Non-pigmented ciliary epithelial cell (primary cell): ENCODE measurements at places on chromosomes 4 and X.

- DNase-seq, result no peak
Observed at GRCh38 chr4:79083406-79084010, 144.3 kb upstream of the PAQR3 start.

DNA sequence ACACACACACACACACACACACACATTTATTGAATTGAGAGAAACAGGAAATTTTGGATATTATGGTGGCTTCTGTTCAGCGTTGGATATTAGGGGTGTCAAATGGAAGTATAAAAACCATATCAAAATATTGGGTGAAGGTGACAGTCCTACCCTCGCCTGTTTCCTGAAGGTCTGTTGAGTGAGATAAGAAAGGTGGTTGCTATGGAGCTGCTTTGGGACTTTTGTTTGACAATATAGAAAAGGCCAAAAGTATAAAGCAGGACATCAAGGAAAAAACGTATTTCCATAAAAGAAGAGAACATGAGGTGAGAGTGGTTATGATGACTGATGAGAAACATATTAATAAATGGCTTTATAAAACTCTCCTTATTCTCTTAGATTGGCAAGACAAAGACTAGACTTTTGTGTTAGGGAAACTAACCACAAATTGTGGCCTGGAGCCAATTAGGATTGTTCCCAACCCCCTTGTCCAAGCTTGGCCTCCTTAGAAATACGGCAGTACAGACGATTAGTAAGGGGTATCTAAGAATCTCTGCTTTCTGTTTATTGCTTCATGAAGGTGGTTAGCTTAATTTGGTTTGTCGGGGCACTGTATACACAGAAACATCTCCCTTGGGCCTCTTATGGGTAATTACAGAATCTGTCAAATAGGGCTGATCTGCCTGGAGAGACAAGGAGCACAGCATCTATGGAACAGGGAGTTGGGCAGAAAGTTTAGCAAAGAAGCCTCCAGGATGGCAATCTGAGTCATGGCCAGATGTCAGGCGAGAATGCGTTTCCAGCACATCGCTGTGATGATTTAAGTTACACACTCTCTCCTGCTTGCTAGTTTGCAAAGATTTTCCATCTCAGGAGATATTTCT is 198.0 kb downstream of the CBR4 start:
- DNase-seq, result no peak

- DNase-seq, result no peak
Observed at GRCh38 chr4:177281351-177281909, 28.2 kb upstream of the NEIL3 start.

- DNase-seq, result no peak
Observed at GRCh38 chr4:168197926-168198325, 105.6 kb downstream of the ANXA10 start.

GRCh38 chr4:104451573-104451972 is 43.1 kb downstream of the CXXC4 start:
- no peak for DNase-seq

- DNase-seq, result no peak
Observed at GRCh38 chrX:118588715-118589114, 93.1 kb downstream of the DOCK11 start.

DNA sequence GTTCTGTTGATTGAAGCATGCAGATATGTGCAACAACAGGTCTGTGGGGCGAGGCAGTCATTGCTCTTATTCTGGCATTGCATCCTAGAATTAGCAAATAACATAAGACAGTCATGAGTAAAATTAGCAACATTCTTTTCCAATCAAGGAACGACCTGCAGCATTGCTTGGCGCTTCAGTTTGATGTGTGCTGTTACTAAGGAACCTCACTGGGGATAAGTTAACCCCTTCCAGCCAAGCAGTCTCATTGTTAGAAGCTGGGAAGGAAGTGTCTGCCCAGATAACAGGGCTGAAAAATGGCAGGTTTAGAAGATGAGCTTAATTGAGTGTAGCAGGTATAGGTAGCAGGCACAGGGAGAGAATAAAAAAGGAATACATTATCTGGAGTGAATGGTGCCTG is 55.4 kb downstream of the RBM46 start:
- no peak for DNase-seq

DNA sequence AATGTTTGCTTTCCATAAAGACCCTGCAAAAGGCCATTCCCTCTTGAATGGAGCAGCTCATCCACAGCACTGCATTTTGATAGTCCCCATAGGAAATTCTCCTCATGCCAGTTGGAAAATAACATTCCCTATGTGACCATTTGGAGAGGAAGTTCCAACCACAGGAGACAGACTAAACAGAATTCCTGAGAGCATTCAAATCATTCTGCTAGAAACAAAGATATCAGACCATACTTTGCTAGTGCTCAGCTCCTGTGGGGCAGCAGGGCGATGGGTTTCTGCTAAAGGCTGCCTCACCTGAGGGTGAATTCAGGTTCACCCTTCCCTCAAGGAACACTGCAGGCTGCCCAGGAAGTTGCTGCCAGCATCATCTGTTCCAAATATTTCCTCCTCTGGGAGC is 58.8 kb downstream of the LNX1 start:
- peak; percentile 23 for DNase-seq

DNA sequence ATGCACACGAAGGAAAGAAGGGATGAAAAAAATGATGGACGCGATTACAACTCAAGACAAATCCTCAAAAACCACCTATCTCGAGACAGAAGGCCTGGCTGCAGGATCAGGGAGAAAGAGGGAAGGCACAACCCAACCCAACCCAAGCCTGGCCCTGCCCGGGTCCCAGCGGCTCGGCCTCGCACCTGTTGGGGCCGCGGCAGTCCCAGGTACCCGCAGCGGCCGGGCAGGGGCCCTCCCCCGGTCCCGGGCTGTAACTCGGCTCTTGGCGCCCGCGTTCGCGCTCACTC is 464 bp downstream of the RASGEF1B start:
- no peak for DNase-seq

GRCh38 chrX:139052461-139052860 is 340.9 kb upstream of the FGF13 start:
- DNase-seq, result no peak

DNA sequence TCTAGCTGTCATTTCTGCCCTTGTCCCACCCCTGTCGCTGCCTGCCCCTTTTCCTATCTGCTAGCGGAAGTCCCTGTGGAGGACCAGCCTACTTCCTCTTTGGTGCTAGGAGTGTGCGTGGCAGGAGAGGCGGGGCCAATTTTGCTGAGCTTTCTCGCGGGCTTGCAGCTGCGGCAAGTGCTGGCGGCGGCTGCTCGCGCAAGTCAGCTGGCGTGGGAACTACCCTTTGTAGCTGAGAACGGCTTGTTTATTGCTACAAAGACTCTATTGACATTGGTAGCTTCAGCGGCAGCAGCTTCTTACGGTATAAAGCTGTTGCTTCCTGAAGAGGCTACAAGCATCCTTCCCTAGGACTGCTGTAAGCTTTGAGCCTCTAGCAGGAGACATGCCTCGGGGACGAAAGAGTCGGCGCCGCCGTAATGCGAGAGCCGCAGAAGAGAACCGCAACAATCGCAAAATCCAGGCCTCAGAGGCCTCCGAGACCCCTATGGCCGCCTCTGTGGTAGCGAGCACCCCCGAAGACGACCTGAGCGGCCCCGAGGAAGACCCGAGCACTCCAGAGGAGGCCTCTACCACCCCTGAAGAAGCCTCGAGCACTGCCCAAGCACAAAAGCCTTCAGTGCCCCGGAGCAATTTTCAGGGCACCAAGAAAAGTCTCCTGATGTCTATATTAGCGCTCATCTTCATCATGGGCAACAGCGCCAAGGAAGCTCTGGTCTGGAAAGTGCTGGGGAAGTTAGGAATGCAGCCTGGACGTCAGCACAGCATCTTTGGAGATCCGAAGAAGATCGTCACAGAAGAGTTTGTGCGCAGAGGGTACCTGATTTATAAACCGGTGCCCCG is at the start of gene MAGEH1:
Gene MAGEH1 (plus strand): TSS at position 138 of the 843 bp plus-strand sequence. CDS start 248 bp downstream, at position 386.
- DNase-seq, result peak; percentile 32

DNA sequence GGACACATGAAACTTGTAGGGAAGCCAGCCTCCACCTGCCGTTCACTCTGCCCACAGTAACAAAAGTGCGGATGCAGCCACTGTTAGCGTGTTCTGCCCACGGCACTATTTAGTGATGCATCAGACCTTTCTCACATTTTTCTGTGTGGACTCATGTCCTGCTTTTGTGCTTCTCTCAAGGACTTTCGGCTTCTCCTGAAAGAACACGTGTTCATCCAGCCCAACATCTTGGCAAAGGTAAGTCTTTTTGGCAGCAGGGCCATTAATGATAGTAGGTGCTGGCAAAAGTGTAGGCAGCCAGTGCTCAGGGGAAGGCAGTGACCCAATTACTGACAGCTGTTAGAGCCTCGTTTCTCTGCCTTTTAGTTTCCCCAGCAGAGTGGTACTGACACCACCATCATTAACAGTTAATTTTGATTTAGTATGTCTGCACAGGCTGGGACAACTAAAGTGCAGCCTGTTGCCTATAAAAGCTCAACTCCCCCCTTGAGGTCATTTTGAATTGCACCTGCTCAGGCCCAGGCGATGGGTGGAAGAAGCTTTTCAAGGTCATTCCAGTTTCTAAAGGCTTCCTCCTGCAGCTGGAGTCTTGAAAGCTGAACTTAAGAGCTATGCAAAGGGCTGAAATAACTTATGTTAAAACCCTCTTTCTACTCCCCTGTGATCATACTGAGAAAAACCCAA is 54.5 kb upstream of the HPSE start:
- no peak for DNase-seq

GRCh38 chr4:56118845-56119244 is 170.1 kb downstream of the CEP135 start:
- no peak for DNase-seq

GRCh38 chr4:136390824-136391223 is 1141.5 kb downstream of the PCDH18 start:
- DNase-seq, result no peak

GRCh38 chrX:85107407-85107806 is 103.7 kb downstream of the APOOL start:
- DNase-seq, result no peak

- DNase-seq, result no peak
Observed at GRCh38 chrX:2548711-2549423, 48.1 kb upstream of the DHRSX start.

DNA sequence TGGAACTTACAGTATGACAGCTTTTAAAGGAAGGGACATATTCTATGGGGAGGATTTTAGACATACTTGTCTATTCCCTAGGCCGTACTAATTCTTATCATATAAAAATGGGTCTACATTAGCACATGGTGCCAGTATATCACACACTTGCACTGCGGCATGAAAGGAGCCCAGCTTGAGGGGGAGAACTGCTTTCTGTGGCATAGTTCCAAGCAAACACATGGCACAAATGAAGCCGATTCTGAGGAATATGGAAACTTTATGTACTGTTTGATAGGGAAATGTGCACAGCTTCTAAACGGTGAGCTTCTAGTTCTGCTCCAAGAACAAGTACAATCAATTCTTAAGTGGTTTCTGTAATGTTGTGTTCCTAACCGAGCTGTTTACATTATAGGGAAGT is 675.6 kb upstream of the FTHL17 start:
- DNase-seq, result no peak

DNA sequence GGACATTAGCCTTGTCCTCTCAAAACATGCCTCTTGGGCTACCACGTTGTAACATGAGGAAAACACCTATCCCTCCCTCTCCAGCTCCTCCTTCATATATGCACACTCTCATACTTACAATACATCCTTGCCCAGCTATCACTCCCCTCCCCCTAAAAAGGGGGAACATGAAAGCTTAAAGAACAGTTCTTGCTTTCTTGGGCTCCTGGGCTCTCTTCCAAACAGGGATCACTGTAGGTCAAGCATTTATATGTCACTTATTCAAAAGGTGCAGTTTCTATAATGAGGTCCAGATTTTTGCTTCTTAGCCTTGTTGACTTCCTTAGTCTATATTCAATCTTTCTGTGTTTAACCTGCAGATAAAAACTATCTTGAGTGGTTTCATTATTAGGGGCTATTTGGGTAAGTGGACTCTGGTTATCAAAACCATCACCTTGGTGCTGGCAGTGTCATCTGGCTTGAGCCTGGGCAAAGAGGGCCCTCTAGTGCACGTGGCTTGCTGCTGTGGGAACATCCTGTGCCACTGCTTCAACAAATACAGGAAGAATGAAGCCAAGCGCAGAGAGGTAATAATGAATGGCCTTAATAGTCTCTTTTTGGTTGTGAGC is 119.4 kb downstream of the AKAP4 start:
- DNase-seq, result no peak

GRCh38 chrX:24117258-24117657 is 32.3 kb upstream of the ZFX start:
- peak; percentile 23 for DNase-seq

DNA sequence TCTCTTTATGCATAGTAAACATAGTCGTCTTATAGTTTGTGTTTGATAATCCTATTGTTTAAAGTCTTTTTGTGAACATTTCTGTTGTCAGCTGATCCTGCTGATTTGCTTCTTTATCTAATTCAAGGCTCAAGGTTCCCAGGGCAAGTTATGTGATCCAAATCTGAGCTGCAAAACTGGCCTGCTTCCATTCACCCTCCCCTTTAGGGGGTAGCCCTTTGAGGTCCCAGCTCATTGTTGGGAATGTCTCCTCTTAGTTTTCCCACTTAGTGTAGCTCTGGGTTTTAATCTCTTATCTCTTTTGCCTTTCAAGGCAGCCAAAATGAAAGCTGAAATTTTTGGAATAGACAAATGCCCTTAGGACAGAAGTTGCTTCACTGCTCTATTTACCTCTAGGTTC is 40.2 kb upstream of the MAGED1 start:
- DNase-seq, result no peak

GRCh38 chr4:113539408-113539807 is 222.1 kb downstream of the CAMK2D start:
- peak; percentile 69 for DNase-seq

DNA sequence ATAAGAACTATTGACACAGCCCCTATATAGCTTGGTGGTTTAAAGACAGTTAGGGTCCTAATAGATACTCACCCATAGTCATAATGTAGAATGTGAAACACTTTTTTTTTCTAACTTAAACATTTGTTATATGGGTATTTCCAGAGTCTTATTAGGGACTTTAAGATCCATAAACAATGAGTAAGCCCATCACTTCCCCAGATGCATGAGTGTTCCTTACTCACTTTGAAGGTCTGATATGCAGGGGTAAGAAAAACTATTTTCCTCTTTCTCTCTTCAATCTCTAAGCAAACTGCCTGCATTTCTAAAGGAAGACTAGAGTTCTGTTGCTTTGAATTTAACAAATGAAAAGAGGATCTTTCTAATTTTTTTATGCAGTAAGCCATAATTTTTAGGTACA is 443.6 kb upstream of the PITX2 start:
- peak; percentile 40 for DNase-seq

DNA sequence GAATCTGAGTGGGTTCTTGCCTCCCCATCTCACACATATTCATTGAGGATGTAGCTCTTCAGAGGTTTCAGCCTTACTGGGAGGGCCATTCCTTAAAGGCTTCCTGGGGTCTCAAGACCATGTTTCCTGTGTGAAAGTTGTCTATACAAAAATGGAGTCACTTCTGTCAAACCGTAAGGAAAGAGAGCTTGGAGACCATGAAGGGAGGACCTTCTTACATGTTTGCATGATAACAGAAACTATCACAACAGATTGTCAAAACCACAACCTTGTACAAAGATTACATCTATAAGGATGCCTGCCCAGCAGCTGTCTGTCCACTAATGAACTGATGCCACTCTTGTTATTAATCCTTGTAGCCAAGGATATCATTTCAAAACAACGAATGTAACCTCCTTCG is 139.3 kb downstream of the PDE5A start:
- no peak for DNase-seq
